ENCODE measurements at places on chromosomes 7 and 10. TPM values are rescaled to one million over a fixed set of nuclear protein-coding genes. Genes with fewer than 3 reads are reported as not detected.
A peak's percentile ranks its signal among the peaks of the same experiment; 100 is the strongest.

- DNase-seq, result no peak
- no peak overlapping the region for H3K27ac ChIP-seq
- H3K36me3 ChIP-seq, result no peaks in the 10 kb centered on the region
- H3K4me3 ChIP-seq, result no peak overlapping the region
- no peaks in the 10 kb centered on the region for H3K4me1 ChIP-seq
Observed at GRCh38 chr10:120336911-120337540, 120.0 kb upstream of the PLPP4 start.

The HOXA2 gene
- 26.8 TPM for total RNA-seq

- H3K4me3 ChIP-seq, result no peak overlapping the region
- no peaks in the 10 kb centered on the region for H3K36me3 ChIP-seq
- peak overlapping the region; percentile 9 for H3K27ac ChIP-seq
- H3K4me1 ChIP-seq, result peaks cover 51% of the 10 kb centered on the region
Observed at GRCh38 chr7:51235593-51236313, 80.9 kb downstream of the COBL start.

GRCh38 chr7:86558680-86559501 is 84.8 kb upstream of the GRM3 start:
- H3K4me3 ChIP-seq, result no peak overlapping the region
- H3K27ac ChIP-seq, result no peak overlapping the region
- no peak for DNase-seq
- H3K27me3 ChIP-seq, result no peaks in the 10 kb centered on the region

- H3K36me3 ChIP-seq, result peaks cover 3% of the 10 kb centered on the region
- peaks cover 35% of the 10 kb centered on the region for H3K4me1 ChIP-seq
- H3K27me3 ChIP-seq, result no peaks in the 10 kb centered on the region
- no peak for DNase-seq
- peak overlapping the region; percentile 62 for H3K4me3 ChIP-seq
Observed at GRCh38 chr10:103789771-103790201, 65.6 kb downstream of the SH3PXD2A start.

The MRPL32 gene
- total RNA-seq, result 62.8 TPM

GRCh38 chr10:119292968-119293760 is 85.8 kb downstream of the GRK5 start:
- H3K4me1 ChIP-seq, result peaks cover 35% of the 10 kb centered on the region
- H3K36me3 ChIP-seq, result peaks cover 6% of the 10 kb centered on the region
- no peak overlapping the region for H3K4me3 ChIP-seq
- peaks cover 5% of the 10 kb centered on the region for H3K27me3 ChIP-seq
- DNase-seq, result no peak
- no peak overlapping the region for H3K27ac ChIP-seq

- H3K36me3 ChIP-seq, result no peaks in the 10 kb centered on the region
- H3K27me3 ChIP-seq, result peaks cover 6% of the 10 kb centered on the region
- no peak overlapping the region for H3K27ac ChIP-seq
- H3K4me3 ChIP-seq, result no peak overlapping the region
Observed at GRCh38 chr10:112279433-112279832, 3.8 kb upstream of the TECTB start.

DNA sequence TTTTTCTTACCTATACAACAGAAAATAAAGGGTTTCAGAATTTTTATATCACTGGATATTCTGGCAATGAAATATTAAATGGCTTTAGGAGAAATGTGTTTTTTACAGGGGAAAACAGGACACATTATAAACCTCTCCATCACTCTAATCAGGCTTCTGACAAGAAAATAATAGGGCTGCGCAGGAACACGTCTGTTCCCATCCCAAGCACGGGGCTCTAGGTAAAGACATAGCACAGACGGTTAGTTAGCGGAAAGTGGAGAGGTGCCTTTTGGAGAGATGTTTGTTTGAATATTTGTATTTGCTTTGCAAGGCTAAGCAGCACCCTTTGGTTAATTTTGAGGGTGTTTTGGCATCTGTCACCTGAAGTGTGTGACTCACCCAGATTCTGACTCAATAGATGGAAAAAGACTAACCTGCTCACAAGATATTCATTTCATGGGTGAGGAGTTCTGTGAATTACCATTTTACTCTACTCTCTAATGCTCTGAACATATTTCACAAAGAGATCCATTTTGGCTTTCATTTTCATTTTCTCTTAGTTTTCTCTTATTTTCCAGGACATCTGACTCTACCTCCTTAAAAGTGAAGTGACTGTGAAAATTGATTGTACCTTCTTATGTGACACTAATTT is 174.5 kb upstream of the AKR1E2 start:
- no peaks in the 10 kb centered on the region for H3K27me3 ChIP-seq
- no peak overlapping the region for H3K4me3 ChIP-seq
- peaks cover 46% of the 10 kb centered on the region for H3K4me1 ChIP-seq
- peak overlapping the region; percentile 33 for H3K27ac ChIP-seq
- DNase-seq, result no peak
- peaks cover 2% of the 10 kb centered on the region for H3K36me3 ChIP-seq
